ENCODE measurements at places on chromosomes 7 and 10.

GRCh38 chr10:28020993-28021982 is 22.4 kb upstream of the ODAD2 start:
- DNase-seq = no peak

GRCh38 chr7:6159524-6160031 is 112.8 kb downstream of the CYTH3 start:
- DNase-seq = no peak

GRCh38 chr10:43365001-43365400 is 6.4 kb upstream of the FXYD4 start:
- DNase-seq = no peak

- no peak for DNase-seq
These were observed 156.9 kb upstream of the RHOBTB1 start for GRCh38 chr10:61100887-61101286.

GRCh38 chr10:113420733-113421675 is 131.8 kb upstream of the HABP2 start:
- no peak for DNase-seq

- no peak for DNase-seq
These were observed 120.2 kb downstream of the INPP5A start for GRCh38 chr10:132657748-132658147.

Data from cerebellar nuclear complex (tissue), 1 donor.